ENCODE measurements at places on chromosomes 13 and 19.

DNA sequence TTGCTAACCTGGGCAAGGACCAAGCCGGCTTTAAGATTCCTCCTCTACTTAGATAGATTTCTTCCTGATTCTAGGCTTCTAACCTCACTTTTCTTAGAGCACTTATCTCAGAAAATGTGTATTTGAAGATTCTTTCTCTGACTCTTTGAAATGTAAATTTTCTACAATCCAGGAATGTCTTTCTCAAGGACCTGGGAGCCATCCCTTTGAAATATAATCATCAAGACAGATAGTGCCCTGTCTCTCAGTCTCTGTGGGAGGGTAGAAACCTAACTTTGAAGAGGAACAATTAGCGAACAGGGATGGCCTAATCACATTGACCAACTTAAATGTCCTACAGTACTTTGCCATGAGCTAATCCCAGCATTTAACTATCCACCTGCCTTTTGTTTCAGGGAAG lies 1646.0 kb downstream of the PCDH9 start:
- no peak for DNase-seq

DNA sequence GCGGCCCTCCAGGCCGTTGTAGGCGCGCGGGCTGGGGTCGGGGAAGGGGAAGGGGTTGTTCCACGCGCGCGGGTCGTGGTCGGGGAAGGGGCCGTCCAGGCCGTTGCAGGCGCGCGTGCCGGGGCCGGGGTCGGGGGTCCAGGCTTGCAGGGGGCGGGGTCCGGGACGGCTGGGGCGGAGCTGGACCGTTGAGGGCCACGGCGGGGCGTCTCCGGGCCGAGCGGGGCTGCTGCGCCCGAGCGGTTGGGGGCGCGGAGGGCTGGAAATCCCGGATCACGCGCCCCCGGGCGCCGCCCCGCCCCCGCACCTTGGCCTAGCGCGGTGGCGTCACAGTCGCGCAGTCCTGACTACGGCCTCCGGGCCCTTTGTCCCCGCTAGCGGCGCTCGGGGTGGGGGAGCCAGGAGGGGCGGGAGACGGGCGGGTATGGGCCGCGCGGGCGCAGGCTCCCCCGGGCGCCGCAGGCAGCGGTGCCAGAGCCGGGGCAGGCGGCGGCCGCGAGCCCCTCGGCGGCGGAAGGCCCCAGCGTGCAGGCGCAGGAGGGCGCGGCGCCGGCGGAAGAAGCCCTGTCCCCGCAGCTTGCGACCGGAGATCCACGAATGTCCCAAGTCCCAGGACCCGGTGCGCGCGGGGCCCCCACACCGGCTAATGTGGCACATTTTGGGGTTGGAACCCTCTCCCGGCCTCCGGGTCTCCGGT lies 665 bp downstream of the GPX4 start:
- peak; percentile 84 for DNase-seq

DNA sequence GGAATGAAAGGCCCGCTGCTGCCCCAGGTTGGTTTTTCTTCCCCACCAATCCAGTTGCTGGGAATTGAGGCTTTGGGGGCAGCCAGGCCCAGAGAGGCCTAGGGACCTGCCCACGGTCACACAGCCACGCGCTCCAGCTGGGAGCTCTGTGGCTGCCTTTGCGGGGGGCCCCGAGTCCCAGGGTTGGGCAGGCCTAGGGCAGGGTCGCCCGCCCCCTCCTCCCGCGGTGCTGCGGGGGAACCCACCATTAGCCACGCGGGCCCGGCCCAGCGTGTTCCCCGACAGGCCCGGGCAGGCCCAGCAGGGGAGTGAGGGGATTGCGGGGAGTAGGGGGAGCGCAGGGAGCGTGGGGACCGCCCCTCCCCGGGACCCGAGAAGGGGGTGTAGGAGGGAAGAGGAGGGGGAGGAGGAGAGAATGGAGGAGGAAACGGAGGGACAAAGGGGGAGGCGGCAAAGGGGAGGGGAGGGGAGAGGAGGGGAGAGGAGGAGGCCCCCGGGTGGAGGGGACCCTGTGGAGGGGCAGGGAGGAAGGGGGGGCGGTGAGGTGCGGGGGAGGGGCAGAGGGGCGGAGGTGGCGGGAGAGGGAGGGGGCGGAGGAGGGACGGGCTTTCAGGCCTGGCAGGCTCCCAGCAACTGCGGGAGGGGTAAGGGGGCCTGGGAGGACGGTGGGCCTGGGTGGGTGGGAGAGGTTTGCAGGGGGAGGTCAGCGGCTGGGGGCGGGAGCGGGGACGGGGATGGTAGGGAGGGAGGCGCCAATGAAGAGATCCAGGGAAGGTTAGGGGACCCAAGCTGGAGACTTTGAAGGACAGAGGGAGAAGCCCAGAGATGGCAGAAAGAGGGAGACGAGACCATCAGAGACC lies 12.9 kb upstream of the TLE2 start:
- no peak for DNase-seq

- peak; percentile 73 for DNase-seq
Measured at GRCh38 chr19:2015608-2015950, at the start of gene BTBD2. TSS of gene BTBD2 (minus strand) at chr19:2015714. CDS start at chr19:2015703, 11 bp downstream.

- no peak for DNase-seq
Measured at GRCh38 chr19:47228937-47229675, 1.9 kb downstream of the BBC3 start.

DNA sequence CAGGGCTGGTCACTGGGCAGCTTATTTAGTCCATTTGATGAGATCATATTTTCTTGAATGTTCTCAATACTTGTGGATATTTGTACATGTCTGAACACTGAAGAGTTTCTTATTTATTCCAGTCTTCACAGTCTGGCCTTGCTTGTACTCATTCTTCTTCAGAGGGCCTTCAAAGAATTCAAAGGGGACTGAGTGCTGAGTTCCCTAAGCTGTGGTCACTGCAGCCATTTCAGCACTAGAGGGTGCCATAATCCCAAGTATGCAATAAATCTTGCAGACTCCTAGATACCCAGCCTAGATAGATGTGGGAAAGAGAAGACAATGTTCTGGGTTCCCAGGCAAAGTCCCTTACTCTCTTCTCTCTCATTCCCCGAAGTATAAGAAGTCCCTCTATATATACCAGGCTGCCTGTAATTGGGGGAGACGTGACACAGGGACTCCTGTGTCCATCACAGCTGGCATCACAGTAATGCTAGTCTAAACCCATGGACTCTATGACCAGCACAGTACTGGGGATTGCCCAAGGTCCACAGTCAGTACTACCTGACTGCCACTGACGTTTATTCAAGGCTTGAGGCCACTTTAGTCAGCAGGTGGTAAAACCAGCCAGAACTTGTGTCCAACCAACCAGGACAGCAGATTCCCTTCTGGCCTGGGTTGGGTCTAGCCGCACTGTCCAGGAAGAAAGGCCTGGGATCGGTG lies 8.9 kb upstream of the VN1R1 start:
- no peak for DNase-seq

Data from NCI-H345 (cell line).